ENCODE measurements at places on chromosomes 1 and 21. TPM values are rescaled to one million over a fixed set of nuclear protein-coding genes. Genes with fewer than 3 reads are reported as not detected.
A peak's percentile ranks its signal among the peaks of the same experiment; 100 is the strongest.

The KRTAP13-2 gene
- total RNA-seq: not detected

- no peaks in the 10 kb centered on the region for H3K27me3 ChIP-seq
- H3K27ac ChIP-seq: no peak overlapping the region
- no peaks in the 10 kb centered on the region for H3K36me3 ChIP-seq
- H3K4me3 ChIP-seq: no peak overlapping the region
These were observed 23.2 kb upstream of the DDAH1 start for GRCh38 chr1:85488126-85488525.

- H3K27ac ChIP-seq: no peak overlapping the region
- H3K4me3 ChIP-seq: no peak overlapping the region
- H3K36me3 ChIP-seq: no peaks in the 10 kb centered on the region
- H3K4me1 ChIP-seq: no peaks in the 10 kb centered on the region
These were observed 41.9 kb downstream of the HIVEP3 start for GRCh38 chr1:41876576-41877445.

The LZIC gene
- 21.1 TPM for total RNA-seq

DNA sequence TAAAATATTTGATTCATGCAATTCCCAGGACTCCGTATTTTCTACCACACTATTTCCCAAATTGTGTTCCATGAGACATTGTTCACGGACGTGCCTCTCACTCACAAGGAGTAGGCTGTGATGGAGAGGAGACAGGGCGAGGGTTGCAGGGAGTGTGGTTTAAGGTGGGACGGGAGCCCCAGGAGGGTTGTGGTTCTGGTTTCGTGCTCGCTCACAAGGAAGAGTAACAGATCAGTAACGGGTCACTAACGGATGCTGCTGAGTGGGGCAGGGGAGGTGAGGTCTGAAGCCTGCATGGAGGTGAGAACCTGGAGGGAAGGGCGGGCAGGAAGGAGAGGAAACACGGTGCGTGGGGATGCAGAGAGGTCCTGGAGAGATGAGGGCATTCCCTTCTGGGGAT lies 28.8 kb downstream of the TFF3 start:
- no peak overlapping the region for H3K27ac ChIP-seq
- no peak overlapping the region for H3K4me3 ChIP-seq
- H3K4me1 ChIP-seq: no peaks in the 10 kb centered on the region
- H3K27me3 ChIP-seq: no peaks in the 10 kb centered on the region
- no peak for DNase-seq
- H3K36me3 ChIP-seq: peaks cover 82% of the 10 kb centered on the region

The PSRC1 gene
- total RNA-seq: 1.6 TPM

The GJA5 gene
- total RNA-seq: not detected

The RHBDL2 gene
- not detected for total RNA-seq

DNA sequence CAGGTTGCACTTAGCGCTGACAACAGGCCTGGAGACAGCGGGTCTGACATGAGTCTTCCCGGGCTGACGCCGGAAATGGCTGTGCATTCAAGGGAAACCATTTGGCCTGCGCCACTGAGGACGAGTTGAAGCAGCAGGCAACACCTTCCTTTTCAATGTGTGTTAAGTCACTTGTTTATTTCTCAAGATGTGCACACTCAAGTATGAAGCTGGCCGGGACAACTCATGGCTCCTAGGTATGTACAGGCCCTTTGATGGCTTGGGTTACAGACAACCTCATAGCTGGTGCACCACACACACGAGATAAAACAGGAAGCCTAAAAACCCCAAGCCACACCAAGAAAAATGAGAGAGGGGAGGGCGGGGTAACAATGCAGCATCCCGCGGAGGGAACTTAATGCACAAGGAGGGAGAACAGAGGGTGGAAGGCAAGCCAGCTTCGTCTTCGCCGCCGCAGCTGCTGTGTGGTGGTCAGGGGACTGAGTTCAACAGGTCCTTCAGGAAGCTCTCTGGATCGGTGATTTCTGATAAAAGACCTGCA lies 118.0 kb upstream of the IFFO2 start:
- peaks cover 3% of the 10 kb centered on the region for H3K27me3 ChIP-seq
- H3K36me3 ChIP-seq: peaks cover 45% of the 10 kb centered on the region
- peaks cover 66% of the 10 kb centered on the region for H3K4me1 ChIP-seq
- H3K27ac ChIP-seq: peak overlapping the region; percentile 60

The SPAG17 gene
- not detected for total RNA-seq

The KDF1 gene
- 2.8 TPM for total RNA-seq

The CCDC30 gene
- 5.4 TPM for total RNA-seq

DNA sequence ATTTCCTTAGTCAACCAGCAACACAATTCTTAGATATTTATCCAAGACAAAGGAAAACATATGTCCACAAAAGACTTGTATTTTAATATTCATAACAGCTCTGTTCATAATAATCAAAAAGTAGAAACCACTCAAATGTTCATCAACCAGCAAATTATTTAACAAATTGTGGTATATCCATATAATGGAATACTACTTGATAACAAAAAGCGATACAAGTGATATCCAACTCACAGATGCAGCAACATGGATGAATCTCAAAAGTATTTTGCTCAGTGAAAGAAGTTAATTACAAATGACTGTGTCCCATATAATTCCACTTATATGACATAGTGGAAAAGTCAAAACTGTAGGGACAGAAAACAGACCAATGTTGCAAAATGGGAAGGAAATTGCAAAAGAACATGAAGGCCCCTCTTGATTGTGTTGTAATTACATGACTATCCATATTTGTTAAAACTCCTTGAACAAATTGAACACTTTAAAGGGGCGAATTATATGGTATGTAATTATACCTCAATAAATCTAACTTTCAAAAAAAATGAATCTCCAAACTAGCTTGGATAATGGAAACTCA lies 116.9 kb downstream of the EDEM3 start:
- no peak overlapping the region for H3K27ac ChIP-seq
- DNase-seq: no peak
- no peaks in the 10 kb centered on the region for H3K36me3 ChIP-seq
- H3K4me3 ChIP-seq: no peak overlapping the region

The UBXN10 gene
- 0.13 TPM for total RNA-seq

DNA sequence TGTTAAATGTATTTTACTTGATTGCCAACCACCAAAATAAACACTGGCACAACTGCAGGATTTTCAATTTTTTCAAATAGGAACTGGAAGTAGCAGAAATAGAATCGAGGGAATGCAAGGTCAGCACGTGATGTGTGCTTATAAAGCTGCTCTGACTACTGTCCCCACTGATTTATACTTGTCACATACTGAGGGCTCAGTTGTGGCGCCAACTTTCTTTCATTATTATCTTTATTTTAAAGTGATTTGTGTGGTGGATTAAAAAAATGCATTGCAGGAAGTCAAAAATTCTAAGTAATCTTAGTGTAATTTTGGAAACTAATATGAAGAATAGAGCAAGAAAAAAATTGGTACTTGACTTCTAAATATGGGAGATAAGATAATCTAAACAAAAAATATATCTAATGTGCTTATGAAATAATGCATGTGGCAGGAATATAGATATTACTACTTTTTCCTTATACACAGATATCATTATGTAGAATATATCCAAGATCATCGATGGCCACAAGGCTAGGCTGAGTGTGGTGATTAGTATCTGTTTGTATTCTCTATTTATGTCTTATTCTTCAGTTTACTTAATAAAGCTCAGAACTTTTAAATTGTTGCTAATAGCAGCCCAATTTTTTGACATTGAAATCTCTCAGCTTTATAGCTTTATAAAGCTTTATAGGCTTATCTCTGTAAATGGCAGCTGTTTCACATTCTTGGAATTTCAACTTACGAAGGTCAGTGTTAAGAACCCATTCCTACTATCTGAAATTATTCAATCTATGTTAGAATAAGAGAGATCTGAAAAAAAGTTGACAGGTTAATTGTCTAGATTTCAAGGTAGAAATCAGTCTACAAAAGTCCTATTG lies 404.5 kb upstream of the ADAMTS5 start:
- no peak overlapping the region for H3K27ac ChIP-seq
- DNase-seq: no peak
- no peaks in the 10 kb centered on the region for H3K27me3 ChIP-seq
- no peaks in the 10 kb centered on the region for H3K4me1 ChIP-seq
- no peaks in the 10 kb centered on the region for H3K36me3 ChIP-seq
- no peak overlapping the region for H3K4me3 ChIP-seq

DNA sequence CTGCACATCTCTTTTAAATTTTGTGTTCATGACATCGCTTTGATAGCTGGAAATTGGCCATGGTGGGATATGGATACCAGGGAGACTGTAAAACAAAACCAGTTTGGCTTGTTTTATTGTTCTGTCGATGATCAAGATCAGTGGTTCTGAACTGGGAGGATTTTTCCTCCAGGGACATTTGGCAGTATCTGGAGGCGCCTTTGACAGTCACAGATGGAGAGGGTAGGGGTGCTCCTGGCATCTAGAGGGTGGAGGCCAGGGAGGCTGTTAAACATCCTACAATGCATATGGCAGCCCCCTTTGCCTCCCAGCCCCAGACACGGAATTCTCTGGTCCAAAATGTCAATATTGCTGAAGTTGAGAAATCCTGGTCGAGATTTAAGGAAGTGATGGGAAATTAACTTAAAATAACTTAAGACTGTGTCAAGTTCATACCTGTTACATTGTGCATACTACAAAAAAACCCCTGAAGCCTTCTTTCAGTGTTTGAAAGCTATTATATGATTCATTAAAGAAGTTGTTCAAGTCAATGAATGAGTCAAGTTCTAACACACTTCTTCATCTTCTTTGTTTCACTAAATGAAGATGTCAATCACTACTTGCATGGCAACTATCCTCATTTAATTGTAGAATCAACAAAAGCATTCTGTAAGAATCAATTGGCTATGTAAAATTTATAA lies 150.9 kb downstream of the KCNJ6 start:
- H3K36me3 ChIP-seq: no peaks in the 10 kb centered on the region
- H3K27ac ChIP-seq: no peak overlapping the region
- DNase-seq: no peak
- H3K27me3 ChIP-seq: no peaks in the 10 kb centered on the region
- no peak overlapping the region for H3K4me3 ChIP-seq

DNA sequence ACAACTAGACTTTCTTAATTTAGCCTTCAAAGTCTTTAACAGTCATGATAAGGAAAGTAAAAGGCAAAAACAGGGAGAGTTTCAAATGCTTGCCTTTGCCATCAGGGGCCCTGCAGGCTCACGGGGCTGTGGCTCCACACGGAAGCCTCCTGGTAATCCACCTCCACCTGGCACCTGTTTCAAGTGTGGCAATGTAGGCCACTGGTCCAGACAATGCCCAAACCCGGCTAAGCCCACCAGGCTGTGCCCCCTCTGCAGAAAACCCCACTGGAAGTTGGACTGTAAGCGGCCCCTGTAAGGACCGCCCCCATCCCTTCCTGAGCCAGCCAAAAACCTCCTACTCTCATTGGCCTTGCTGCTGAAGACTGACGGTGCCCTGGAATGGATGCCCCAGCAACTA lies 32.5 kb downstream of the VN1R5 start:
- no peak for DNase-seq
- no peaks in the 10 kb centered on the region for H3K36me3 ChIP-seq
- peaks cover 2% of the 10 kb centered on the region for H3K27me3 ChIP-seq
- H3K27ac ChIP-seq: no peak overlapping the region

The SLFNL1 gene
- total RNA-seq: 0.82 TPM

The SYT2 gene
- total RNA-seq: not detected

- H3K36me3 ChIP-seq: no peaks in the 10 kb centered on the region
- no peak overlapping the region for H3K4me3 ChIP-seq
These were observed 75.0 kb downstream of the CENPF start for GRCh38 chr1:214677945-214678344.

DNA sequence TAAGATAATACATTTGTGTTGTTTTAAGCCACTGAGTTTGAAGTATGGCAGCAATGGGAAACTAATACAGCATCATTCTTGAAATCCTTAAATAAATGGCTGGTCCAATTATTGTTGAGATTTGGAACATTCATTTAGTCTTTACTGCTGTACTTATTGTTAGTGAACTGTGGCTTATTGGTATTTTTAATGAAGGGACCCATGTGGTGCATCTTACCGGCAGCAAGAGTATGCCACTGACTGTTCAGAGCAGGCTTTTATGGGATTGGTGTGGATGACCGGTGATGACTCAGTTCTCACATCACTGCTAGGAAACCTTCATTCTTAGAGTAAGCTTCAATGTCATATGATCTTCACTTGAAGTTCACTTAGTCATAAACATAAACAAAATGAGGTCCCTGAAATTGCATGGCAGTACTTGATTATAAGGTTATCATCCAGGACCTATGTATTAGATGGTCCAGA lies 31.5 kb downstream of the PRKAA2 start:
- H3K4me1 ChIP-seq: no peaks in the 10 kb centered on the region
- H3K27ac ChIP-seq: no peak overlapping the region
- no peak overlapping the region for H3K4me3 ChIP-seq

The RNU1-4 gene
- total RNA-seq: 4,743 TPM

The CFHR5 gene
- not detected for total RNA-seq

- H3K27ac ChIP-seq: no peak overlapping the region
- no peak overlapping the region for H3K4me3 ChIP-seq
- H3K36me3 ChIP-seq: no peaks in the 10 kb centered on the region
- H3K4me1 ChIP-seq: no peaks in the 10 kb centered on the region
- DNase-seq: no peak
These were observed 14.9 kb upstream of the CD5L start for GRCh38 chr1:157856538-157856937.

GRCh38 chr1:185694081-185694480 lies 40.1 kb upstream of the HMCN1 start:
- peaks cover 20% of the 10 kb centered on the region for H3K4me1 ChIP-seq
- peak; percentile 35 for DNase-seq
- no peaks in the 10 kb centered on the region for H3K36me3 ChIP-seq
- no peaks in the 10 kb centered on the region for H3K27me3 ChIP-seq

GRCh38 chr1:78091215-78091813 lies 45.5 kb downstream of the GIPC2 start:
- H3K27me3 ChIP-seq: no peaks in the 10 kb centered on the region
- no peaks in the 10 kb centered on the region for H3K4me1 ChIP-seq
- no peak overlapping the region for H3K4me3 ChIP-seq
- no peak for DNase-seq
- no peak overlapping the region for H3K27ac ChIP-seq
- H3K36me3 ChIP-seq: no peaks in the 10 kb centered on the region

The HES3 gene
- not detected for total RNA-seq

DNA sequence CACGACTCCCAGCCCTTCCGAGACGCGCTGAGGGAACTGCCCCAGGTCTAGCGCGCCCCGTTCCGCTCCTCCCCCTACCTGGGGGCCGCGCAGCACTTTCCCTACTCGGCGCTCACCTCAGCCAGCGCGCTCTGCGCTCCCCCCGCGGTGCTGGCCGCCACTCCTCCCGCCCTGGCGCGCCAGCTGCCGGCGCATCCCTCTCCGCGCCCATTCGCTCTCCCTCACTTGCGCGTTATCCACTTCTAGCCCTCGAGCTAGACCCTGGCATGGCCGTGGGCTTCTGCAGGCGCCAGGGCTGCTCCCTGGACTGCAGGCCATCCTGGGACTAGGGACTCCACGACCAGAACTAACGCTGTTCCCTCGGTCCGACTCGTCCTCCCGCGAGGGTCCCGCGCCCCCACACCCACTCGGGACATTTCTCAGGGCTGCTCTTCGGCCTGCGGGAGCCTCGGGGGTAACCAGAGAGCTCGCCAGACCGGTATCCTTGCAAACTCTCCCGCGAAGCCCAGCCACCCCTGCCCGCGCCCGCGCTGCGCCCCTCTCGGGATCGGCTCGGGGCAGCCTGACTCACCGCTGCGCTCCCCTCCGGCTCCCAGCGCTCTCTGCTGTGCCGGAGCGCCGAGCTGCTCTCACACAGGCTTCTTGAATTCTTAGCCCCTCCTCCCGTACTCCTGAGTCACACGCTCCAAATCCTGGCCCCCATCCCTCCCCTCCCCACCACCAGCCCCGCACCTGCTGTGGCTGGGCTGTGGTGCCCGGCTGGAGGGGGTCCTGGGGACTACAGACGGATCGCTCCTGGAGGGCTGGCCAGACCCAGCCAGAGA lies at the start of gene NGF:
NGF (minus strand) TSS at position 617 of the 824 bp plus-strand sequence. CDS start 51,454 bp downstream, outside the sequence.
- no peak for DNase-seq
- no peaks in the 10 kb centered on the region for H3K36me3 ChIP-seq
- H3K4me1 ChIP-seq: no peaks in the 10 kb centered on the region
- H3K27me3 ChIP-seq: no peaks in the 10 kb centered on the region

Data from T-cell (primary cell).